Activated CD8-positive, alpha-beta memory T cell treated with anti-CD3 and anti-CD28 coated beads, Interleukin-2, amount 50 U/mL, for 48 hours (primary cell): ENCODE measurements at places on chromosomes 7 and 10.

DNA sequence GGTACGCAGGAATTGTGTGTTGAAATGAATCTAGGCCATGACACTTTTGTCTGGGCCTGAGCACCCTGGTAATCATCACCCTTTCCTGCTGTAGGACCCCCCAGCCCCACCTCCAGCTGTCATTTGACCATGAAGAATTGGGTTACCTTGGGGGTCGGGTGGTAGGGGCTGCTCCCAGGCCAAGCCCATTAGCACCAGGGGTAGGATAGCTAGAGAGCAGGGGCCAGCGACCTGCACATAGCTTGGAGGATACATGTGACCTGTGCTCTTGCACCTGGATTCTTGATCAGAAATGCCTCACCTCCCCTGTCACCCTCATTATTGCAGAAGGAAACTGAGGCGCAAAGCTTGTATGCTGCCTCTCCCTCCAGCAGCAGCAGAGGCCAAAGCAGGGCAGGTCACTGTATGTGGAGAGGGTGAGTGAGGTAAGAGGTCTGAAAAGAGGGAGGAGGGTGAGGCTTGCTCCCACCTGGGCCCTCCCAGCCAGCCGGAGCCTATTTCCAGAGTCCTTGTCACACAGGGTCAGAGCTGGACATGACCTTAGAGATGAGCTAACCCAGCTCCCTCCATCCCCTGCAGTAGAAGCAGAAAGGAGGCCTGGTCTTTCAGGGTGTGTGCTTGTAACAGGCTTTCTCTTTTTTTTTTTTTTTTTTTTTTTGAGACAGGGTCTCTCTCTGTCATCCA lies 35.3 kb upstream of the ANKRD2 start:
- no peak for DNase-seq

DNA sequence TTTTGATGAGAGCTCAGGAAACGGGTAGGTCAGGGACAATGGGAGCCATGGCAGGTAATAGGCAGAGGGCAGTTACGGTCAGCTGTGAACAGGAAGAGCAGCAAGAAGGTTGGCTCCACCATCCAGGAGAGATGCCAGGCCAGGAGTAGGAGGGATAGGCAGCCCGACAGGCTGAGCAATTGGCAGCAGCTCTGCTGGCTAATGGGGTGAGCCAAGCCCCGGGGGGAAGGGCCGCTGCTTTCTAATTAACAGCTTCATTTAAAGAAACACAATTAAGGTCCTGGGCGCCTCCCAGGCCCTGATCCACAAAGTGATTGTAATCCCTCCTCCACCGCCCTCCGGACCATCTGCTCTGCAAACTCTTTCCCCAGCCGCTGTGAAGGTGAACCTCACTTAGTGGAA lies 23.7 kb downstream of the SH2B2 start:
- no peak for DNase-seq

GRCh38 chr10:76882245-76882644 lies 755.4 kb downstream of the KCNMA1 start:
- DNase-seq, result no peak

DNA sequence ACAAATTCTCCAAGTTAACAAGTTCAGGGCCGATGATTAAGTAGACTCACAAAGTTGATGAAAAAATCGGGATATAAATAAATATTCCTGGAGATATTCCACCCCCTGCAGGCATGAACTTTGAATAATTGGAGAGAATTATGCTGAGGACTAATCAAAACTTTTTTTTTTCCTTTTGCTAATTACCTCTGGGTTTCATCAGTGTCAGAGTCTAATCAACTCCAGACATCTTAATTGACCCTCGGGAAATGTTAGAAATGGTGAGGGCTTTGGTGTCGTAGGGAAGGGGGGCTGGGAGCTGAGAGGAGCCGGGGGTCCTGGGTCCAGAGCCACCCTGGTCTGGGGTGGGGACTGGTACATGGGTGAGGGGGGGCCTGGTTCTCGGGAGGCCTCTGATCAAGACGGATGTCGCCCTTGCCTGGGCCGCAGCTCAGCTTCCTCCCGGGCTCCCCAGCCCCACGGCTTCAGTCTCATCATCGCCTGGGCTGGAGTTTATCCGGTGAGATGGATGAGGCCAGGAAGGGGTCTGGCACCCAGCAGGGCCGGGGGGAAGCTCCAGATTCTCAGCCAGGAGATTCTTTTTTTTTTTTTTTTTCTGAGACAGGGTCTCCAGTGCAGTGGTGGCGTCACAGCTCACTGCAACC lies 30.4 kb upstream of the ELFN1 start:
- no peak for DNase-seq

DNA sequence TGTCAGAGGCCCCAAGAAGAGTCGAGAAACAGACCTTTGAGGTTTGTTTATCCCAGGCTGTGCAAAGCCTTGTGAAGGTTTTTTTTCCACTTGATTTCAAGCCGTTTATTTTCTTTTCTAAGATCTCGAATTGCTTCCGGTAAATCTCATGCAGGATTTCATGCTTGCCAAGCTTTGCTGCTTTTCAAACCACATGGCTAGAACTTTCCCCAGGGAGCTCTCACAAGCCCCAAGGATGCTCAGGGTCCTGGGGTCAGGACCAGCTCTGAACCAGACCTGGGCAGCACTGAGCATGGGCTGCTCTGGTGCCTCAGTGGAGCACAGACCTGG lies 48.0 kb upstream of the AQP1 start:
- no peak for DNase-seq

DNA sequence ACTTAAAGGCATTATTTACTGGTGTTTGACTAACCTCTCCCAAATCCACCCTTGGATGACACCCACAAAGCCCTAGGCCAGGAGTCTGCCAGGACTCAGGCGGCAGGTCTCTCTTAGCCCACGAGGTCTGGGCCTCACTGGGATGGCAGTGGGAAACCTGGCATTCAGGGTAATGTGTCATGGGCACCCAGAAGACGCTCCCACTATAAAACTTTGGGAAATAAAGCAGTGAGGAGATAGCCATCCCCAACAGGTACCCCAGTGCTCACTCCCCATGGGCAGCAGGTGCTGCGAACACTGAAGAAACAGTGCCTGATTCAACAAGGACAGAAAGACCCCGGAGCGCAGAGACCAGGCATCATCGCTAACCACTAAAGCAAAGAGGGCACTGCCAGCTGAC lies 14.4 kb upstream of the PTPRN2 start:
- DNase-seq, result no peak

GRCh38 chr7:94486216-94486615 lies 23.4 kb upstream of the CASD1 start:
- DNase-seq, result no peak

- no peak for DNase-seq
Measured at GRCh38 chr7:120981888-120982615, 6.5 kb upstream of the CPED1 start.

GRCh38 chr10:34717429-34717828 lies 97.7 kb downstream of the PARD3 start:
- no peak for DNase-seq

- no peak for DNase-seq
Measured at GRCh38 chr7:29005829-29006228, 47.7 kb upstream of the TRIL start.

DNA sequence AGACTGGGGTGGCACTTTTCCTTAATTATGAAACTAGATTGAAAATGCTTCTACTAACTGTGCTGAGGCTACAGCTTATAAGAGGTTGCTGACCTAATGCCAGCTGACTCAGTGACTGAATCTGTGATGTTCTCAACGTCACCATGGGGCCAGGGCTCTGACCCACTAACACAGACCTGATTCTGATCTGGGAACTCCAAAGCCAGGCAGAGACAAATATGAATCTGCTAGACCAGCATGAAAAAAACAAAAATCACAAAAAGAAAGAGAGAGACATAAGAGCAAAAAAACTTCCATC lies 16.1 kb downstream of the USP6NL start:
- DNase-seq, result no peak

- no peak for DNase-seq
Measured at GRCh38 chr7:22332461-22332870, 24.5 kb downstream of the RAPGEF5 start.
